Activated CD4-positive, alpha-beta memory T cell treated with anti-CD3 and anti-CD28 coated beads, Interleukin-2, amount 10 ng/mL, durations not matched to agents 7 days and 5 days (primary cell): ENCODE measurements at places on chromosomes 5 and 9. TPM values are rescaled to one million over a fixed set of nuclear protein-coding genes. Genes with fewer than 3 reads are reported as not detected.

The STK10 gene
- 316 TPM for total RNA-seq

- no peak overlapping the region for H3K4me3 ChIP-seq
- peaks cover 3% of the 10 kb centered on the region for H3K36me3 ChIP-seq
- H3K27ac ChIP-seq = no peak overlapping the region
- H3K4me1 ChIP-seq = peaks cover 2% of the 10 kb centered on the region
- peaks cover 41% of the 10 kb centered on the region for H3K27me3 ChIP-seq
These were observed 512 bp downstream of the GRIN3A start for GRCh38 chr9:101737705-101738565.

GRCh38 chr5:120552638-120553037, 88.5 kb downstream of the PRR16 start:
- no peak for DNase-seq
- H3K27ac ChIP-seq = no peak overlapping the region
- no peaks in the 10 kb centered on the region for H3K4me1 ChIP-seq
- no peaks in the 10 kb centered on the region for H3K27me3 ChIP-seq

GRCh38 chr9:36980148-36980974, 53.7 kb downstream of the PAX5 start:
- no peaks in the 10 kb centered on the region for H3K36me3 ChIP-seq
- H3K27ac ChIP-seq = no peak overlapping the region
- H3K27me3 ChIP-seq = peaks cover 42% of the 10 kb centered on the region
- H3K4me1 ChIP-seq = peaks cover 4% of the 10 kb centered on the region
- no peak for DNase-seq
- H3K4me3 ChIP-seq = no peak overlapping the region

GRCh38 chr9:127876026-127876763, 1.3 kb downstream of the AK1 start:
- H3K36me3 ChIP-seq = peaks cover 6% of the 10 kb centered on the region
- H3K27me3 ChIP-seq = no peaks in the 10 kb centered on the region
